ENCODE measurements at places on chromosomes 1 and 21.

GRCh38 chr1:85867189-85867588 lies 159.0 kb upstream of the ZNHIT6 start:
- DNase-seq = no peak

DNA sequence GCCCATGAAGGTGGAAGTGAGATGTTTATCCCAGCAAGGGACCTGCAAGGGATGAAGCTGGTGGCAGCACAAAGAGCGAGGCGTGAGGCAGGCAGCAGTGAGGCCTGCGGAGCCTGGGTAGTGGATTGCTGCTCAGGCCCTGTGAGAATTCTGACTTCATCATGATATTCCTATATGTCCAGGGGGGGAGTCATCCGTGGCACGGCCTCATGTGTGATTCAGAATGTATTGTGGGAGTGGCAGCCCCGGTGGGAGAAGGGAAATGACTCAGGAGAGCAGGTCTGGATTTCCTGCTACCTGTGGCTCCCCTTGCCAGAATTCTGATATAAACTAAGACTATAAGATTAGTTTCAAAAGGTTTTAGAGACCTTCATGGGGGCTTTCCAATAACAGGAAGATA lies 240.9 kb downstream of the CAMTA1 start:
- DNase-seq = no peak

- no peak for DNase-seq
These were observed 408.3 kb upstream of the PLXNA2 start for GRCh38 chr1:208652296-208653160.

DNA sequence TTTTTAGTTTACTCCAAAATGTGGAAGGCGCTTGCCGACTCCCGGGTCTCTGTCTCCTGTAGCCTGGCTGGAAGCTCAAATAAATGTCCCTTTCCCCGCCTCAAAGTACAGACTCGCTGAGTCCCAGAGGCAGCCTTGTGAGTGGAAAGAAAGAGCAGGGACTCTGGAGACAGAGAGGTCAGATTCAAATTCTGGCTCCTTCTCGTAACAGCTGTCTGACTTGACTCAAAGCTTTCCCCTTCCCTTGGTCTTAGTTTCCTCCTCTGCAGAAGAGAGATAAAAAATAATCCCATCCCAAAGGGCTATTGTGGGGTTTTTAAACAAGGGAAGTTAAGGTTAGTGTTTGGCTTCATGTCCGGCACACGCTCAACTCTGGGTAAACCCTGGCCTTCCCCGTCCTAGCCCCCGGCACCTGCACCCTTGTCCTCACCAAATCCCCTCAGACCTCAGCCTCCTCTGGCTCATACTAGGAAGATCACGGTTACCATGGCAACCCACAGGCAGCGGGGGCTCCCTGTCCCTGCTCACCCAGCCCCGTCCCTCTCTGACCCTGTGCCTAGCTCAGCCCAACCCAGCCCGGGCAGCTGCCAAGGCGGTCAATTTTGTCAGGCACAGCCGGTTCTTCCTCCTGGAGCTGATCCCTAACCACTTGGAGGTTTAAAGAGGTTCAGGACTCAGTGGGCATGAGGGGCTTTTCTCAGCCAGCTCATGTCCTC lies 49.2 kb upstream of the IGSF21 start:
- no peak for DNase-seq

GRCh38 chr1:61942856-61943255 lies 200.6 kb downstream of the PATJ start:
- DNase-seq = no peak

DNA sequence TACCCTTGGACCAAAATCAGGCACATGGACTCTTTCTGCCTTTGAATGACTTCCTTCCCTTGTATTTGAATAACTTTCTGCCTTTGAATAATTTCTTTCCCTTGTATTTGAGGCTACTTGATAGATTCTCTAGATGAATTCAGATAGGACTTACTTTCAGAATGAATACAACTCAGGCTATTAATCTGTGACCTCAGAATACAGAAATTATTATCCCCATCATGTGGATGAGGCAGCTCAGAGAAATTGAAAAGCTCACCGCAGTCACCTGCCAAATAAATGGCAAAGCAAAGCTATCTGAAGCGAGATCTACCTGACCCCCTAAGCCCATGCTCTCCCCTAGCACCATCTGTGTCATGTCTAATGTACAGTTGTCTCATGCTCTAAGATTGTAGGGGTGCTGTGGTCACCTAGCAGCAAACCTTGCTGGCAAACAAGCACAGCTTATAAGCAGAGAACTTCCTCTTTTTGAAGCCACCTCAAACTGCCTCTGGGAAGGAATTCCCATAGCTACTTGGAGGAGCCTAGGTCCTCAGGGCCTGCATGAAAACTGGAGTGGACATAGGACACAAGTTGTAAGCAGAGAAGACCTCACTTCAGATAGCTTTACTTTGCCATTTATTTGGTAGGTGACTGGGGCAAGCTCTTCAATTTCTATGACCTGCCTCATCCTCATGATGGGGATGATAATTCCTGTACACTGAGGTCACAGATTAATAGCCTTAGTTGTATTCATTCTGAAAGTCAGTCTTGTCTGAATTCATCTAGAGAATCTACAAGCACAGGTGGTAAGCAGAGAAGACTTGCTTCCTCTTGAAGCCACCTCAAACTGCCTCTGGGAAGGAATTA lies 66.1 kb downstream of the FASLG start:
- DNase-seq = no peak

DNA sequence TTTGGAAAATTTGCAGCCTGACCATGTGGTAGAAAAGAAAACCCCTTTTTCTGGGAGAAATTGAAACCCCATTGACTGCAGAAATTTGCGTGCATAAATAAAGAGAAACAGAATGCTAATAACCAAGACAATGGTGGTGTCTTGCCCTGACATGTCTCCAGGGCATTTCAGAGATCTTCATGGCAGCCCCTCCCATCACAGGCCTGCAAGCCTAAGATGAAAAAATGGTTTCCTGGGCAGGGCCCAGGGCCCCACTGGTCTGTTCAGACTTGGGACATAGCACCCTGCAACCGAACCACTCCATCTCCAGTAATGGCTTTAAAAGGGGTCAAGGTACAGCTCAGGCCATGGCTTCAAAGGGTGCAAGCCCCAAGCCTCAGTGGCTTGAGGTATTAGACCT lies 71.6 kb upstream of the SGIP1 start:
- DNase-seq = no peak

DNA sequence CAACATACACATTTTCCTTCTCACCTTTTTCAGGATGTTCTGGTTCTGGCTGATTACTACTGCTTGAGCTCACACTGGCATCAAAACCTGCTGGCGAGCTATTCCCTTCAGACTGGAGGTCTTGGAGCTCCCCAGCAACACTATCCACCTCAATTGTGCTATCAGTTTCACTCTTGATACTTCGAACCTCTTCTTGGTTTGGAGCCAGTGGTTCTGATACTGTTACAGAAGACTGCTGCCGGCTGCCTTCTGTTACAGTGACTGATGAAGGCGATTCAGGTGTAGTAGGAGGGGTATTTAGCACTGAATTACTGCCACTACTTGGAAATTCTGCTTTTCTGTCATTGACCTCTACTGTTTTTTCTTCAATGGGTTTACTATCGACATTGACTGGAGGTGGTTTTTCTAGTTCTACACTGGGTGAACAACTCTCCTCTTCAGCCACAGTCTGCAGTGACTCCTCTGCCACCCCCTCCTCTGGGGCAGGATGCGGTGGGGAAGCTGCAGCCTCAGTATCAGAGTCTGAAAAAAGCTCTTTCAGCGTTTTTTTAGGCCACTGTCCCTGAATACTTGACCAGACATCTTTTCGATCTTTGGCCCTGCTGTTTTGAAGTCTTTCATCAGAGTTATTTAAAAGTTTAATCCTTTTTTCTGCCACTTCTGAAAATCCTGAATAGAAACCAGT lies 20.7 kb upstream of the RBM34 start:
- DNase-seq = no peak

DNA sequence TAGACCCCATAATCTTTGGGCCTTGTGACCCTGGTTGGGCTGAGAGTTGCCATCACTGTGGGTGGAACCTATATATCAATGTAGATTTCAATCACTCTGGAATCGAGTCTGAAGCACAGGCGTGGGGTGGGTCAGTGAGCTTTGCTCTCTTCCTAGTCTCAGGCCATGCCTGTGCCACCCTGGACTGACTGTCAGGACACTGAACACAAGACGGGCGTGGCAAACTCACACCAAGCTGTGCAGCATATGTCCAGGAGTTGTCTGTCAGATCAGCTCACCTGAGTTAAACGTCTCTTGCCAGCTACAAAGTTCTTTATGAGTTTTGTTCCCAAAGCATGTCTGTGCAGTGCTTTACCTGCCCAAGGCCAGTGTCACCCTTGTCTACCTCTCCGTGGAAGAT lies 30.9 kb upstream of the ALPL start:
- DNase-seq = no peak

- DNase-seq = no peak
These were observed 177.5 kb downstream of the SETD4 start for GRCh38 chr21:35882791-35883240.

- DNase-seq = no peak
These were observed 20.1 kb downstream of the BCAS2 start for GRCh38 chr1:114561333-114561732.

DNA sequence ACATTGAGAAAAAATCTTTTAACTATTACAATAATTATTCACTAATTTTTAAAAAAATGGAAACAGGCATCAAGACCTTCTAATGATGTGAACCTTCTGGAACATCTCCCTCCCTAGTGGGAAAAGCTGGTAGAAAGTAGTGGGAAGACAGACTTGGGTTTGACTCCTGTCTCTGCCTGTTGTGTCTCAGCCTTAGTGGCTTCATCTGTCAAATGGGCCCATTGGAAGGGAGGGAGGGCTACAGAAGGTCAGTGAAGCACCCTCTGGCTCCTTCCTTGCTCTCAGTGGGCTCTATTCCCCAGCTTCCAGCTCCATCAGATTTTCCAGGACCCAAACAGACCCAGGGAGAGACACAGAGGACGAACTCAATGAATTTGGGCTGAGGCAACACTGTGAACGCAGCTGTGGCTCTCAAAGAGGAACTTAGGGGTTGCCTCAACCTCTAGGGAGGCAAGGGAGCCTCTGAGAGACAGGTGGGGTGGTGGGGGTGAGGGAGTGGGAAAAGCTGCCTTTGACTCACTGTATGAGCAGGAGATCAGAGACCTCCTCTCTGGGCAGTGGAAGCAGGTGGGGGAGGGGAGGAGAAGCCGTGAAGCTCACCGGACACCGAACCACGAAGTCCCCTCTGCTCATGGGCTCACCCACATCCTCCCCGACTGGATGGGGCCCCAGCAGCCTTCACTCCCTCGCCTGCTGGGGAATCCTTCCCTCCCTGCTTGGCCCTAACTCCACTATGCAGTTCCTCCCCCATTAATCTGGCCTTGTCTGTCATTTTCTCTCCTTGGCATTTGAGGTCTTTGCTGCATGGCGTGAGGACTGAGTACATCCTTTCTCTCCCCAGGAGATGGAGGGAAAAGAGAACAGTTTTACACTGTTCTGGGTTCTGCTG lies 4.5 kb downstream of the CNR2 start:
- DNase-seq = no peak
